ENCODE measurements at places on chromosomes 16 and 17.

DNA sequence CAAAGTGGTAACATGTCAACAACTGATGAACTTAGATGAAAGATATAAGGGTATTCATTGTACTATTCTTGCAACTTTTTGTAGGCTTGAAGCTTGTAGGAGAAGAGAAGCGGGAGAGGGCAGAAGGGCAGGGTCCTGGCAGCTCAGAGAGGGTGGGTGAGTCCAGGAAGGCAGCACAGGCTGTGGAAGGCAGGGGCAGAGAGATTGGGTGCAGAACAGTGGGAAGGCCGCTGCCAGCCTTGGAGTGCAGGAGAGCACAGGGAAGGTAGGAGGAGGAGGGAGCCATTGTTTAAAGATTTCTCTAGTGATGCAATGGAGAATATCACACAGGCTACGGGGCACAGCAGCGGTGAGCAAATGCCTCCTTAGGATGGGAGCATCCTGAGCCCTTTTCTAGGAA is 104.3 kb downstream of the N4BP1 start:
- no peak for DNase-seq

DNA sequence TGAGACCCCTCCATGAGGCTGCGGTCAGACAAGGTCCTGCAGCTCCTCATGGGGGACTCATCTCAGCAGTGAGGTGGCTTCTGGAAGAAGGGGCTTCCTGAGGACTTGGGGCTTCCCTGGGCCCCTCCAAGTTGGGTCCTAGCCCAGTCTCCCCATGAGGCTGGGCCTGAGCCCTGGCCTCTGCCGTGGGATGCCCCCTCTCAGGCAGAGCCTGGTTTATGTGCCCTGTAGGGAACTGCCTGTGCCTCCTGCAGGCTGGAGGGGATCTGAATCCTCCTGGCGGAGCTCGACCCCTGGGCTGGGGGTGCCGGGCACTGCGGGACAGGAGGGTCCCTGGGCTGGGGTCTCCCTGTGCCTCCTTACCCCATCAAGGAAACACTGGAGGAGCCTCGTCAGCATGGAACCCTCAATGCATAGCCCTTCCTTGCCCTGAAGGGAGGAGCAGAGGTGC is 45.8 kb downstream of the TNFRSF13B start:
- no peak for DNase-seq

GRCh38 chr17:12789481-12790248 is at the start of gene ARHGAP44:
Gene ARHGAP44, plus strand, starts transcription at chr17:12789498. Its CDS starts 341 bp downstream, at chr17:12789839.
- no peak for DNase-seq

- DNase-seq, result no peak
Measured at GRCh38 chr16:55576384-55576783, 9.9 kb downstream of the CAPNS2 start.

DNA sequence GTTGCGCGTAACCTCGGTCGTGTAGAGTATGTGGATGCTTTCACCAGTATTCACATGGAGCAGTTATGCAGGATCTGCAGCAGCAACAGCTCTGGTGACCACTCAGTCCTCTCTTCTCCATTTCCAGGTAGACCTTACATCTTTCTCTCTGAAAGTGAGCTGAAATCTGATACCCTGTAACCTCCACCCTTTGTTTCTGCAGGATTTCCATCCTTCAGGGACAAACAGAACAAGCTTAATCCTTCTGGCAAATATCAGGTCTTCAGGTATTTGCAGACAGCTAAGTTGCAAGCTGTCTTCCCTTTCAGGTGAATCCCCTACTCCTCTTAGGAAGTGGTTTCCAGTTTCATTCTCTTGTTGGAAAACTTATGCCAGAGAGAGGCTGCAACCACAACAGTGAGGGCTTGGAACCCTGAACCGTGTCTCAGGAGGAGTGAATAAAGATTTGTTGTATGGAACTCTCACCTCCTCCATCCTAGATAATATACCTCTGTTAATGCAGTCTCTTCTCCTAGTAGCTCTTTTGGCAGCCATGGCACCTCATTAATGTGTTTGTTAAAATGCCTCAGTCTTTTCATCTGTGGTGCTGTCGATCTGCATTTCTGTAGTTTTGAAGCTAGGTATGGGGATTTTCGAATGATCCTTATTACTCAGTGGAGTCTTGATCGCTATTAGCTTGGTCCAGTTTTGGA is 172.5 kb downstream of the PRKCA start:
- no peak for DNase-seq

DNA sequence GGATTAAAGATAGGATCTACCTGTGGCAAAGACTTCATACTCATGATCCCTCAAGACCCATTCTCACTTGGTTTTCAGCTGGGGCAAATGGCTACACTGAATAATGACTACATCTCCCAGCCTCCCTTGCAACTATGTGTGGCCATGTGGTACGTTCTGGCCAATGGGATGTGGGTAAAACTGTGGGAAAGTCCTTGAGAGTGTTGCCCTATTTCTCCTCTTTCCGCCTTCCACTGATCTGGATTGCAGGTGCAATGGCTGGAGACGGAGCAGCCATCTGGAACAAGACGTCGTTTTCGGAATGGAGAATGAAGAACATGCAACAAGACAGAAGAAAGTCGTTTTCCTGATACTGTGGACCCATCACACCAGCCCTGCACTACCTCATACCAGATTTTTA is 48.5 kb downstream of the HAPSTR1 start:
- DNase-seq, result no peak

- no peak for DNase-seq
Measured at GRCh38 chr16:89571636-89572035, 3.9 kb upstream of the CPNE7 start.
